Stimulated activated CD8-positive, alpha-beta memory T cell treated with anti-CD3 and anti-CD28 coated beads, Interleukin-4, amount 100 ng/mL, for 48 hours (primary cell): ENCODE measurements at places on chromosomes 16 and 17.

- no peak for DNase-seq
These were observed 2.5 kb upstream of the STARD3 start for GRCh38 chr17:39634384-39634871.

- peak; percentile 83 for DNase-seq
These were observed 276.5 kb downstream of the XYLT1 start for GRCh38 chr16:17194190-17194780.

DNA sequence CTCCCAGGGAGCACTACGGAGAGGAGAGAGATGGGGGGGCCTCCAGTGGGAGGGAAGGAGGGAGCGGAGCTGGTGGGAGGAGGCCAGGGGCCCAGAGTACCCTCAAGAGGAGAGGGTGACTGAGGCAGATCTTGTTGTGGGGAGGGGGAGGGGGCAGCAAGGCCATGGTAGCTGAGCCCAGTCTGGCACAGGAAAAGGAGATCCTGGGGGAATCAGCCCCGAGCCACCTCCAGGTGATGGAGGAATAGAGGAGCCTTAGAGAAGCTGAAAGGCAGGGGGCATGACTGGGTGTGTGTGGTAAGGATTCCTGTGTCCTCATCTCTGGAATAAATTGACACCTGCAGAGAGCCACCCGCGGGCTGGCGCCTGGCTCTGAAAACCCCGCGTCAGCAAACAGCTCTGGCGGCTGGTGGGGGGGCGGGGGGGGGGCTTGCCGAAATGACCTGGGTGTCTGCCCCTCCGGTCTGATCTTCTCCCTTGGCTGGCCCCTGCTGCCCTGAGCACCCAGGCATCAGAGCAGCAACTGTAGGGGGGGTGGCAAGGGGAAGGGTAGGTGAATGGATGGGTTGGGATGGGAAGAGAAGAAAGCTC, 1.3 kb upstream of the NLGN2 start:
- no peak for DNase-seq

- DNase-seq, result no peak
These were observed 5.2 kb upstream of the HS3ST3B1 start for GRCh38 chr17:14295676-14296075.

DNA sequence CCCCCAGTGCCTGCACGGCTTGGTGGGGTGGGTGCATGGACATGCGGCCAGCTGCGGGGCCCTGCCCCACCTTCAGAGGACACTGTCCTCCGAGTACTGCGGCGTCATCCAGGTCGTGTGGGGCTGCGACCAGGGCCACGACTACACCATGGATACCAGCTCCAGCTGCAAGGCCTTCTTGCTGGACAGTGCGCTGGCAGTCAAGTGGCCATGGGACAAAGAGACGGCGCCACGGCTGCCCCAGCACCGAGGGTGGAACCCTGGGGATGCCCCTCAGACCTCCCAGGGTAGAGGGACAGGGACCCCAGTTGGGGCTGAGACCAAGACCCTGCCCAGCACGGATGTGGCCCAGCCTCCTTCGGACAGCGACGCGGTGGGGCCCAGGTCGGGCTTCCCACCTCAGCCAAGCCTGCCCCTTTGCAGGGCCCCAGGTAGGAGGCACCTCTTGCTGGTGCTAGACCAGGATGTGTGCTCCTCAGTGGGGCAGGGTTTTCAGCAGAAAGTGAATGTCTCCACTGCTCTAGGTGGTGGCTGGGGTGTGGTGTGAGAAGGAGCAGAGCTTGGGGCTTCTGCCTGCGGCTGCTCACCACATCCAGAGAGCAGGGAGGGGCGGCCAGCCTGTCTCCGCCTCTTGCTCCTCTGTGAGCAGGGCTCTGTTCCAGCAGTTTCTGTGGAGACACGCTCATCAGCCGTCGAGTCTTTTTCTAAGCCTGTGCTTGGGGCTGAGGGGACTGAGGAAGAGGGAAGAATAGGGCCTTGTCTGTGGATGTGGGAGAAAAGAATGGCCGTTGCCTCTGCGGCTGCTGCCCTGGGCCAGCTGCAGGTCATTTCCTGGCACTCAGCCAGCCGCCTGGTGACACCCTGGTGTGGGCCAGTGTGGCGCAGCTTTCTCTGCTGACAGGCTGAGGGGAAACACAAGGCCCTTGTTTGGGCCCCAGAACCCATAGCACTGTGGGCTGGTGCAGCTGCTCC, 2.2 kb downstream of the ZNF276 start:
- peak; percentile 79 for DNase-seq

GRCh38 chr17:77441130-77441920, 300.6 kb downstream of the SEC14L1 start:
- DNase-seq, result peak; percentile 79

DNA sequence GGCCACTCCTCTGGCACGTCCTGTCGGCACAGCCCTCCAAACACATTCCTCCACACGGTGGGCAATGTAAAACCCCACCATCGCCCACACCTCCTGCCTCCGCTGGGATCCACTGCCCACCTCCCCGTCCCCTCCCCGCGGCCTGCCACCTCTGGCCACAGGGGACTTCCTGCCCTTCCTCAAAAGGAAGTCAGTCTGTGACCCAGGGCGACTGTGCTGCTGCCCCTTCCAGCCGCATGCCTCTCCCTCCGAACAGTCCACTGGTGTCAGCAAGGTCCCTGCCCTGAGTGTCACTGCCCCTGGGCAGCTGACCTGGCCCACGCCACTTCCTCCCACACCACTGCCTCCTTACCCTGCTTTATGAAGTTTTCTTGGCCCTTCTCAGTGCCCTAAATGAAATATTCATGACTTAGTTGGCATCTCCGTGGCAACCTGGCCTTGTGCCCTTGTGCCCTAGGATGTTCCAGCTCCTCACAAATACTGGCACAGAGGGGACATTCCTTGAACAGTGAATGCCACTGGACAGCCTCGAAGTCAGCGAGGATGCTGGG, 2.0 kb downstream of the PLD6 start:
- DNase-seq, result no peak

DNA sequence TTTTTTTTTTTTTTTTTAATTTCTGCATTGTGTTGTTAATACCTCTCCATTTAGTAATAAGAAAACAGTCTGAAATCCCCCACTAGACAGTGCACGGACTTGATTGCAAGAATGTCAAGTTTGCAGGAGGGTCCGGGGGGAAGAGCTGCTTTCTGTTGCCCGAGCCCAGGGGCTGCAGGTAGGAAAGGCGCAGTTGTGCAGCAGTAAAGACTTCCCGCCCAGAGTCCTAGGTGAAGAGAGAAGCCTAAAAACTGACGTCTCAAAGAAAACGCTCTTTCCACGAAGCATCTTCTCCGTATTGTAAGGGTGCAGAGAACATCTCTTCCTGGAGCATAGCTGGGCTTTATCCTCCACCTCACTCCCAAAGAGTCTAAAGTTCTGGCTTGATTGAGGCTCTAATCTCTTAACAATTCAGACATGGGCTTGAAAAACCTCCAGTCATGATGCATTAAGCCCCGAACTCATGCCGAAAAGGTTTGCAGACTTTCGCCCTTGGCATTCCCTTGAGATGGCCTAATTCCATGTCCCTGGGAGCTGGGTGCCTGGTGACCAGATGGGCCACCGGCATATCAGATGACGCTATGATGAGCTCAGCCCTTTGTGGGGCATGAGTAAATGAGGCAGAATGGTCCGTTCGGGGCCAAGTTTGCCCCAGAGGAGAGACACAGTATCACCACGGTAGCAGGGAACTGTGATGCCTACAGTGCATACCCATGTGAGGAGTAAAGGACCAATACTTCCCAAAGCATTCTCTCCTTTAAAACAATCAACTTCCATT, 436.2 kb upstream of the ZFHX3 start:
- no peak for DNase-seq

DNA sequence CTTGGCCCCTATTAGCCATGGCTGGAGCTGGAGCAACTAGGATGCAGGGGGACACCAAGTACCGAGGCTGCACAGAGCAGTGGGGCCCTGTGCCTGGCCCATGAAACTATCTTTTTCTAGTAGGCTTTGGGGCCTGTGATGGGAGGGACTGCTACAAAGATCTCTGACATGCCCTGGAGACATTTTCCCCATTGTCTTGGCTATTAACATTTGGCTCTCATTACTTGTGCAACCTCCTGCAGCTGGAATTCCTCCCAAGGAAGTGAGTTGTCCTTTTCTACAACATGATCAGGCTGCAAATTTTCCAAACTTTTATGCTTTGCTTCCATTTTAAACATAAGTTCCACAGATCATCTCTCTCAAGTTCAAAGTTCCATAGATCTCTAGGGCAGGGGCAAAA, 174.7 kb upstream of the ANKFN1 start:
- DNase-seq, result no peak
